NCI-H1930 (cell line): ENCODE measurements at places on chromosomes 16 and 17.

- no peak for DNase-seq
Observed at GRCh38 chr16:23148513-23149266, 562 bp downstream of the USP31 start.

DNA sequence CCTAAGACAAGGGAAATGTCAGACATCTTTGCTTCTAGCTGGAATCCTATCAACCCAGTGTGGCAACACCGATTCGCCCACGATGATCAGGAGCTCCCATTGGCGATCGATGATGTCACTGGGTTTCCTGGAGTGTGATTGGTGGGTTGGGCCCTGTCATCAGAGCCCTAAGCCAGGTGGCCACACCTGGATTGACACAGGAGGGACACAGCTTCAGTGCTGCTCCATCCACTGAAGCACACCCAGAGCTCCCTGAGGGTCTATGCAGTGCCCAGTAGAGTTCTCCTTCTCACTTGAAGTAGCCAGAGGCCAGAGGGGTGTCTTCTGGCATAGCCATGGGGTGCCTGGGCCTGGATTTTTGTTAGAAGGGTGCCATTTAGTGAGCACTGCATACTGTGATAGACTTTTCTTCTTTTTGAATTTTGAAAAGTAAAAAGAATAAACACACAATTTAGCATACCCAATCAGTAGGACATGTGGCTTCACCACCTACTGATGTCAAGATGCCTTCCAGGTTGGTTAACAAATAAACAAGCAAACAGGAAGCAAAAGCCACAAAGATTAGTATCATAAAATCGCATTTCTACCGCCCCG is 77.6 kb downstream of the CMIP start:
- no peak for DNase-seq

GRCh38 chr16:6133009-6133557 is 1035.5 kb upstream of the EEF2KMT start:
- DNase-seq: no peak

- DNase-seq: no peak
Observed at GRCh38 chr17:76542566-76542971, 2.7 kb downstream of the PRCD start.

DNA sequence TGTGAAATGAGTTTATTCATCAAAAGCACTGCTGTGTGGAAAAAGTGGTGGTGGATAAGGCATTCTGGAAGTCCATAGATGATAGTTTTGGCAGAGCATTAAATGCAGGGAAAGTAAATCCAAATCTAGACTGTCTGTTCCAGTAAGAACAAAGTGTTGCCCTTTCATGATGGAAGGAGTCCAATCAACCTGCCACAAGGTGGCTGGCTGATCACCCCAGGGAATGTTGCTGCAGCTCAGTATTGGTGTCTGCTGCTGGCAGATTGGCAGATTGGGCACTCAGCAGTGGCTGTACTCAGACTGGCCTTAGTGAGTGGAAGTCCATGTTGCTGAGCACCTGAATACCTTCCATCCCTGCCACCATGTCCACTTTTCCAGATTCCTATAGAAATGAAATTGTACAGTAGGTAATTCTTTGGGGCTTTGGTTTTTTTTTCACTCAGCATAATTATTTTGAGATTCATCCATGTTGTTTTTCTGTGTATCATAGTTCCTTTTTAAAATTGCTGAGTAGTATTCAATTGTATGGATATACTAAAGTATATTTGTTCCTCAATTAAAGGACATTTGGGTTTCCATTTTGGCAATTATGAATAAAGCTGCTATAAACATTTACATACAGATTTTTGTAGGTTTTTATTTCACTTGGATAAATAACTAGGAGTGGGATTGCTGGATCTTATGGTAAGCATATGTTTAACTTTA is 14.3 kb downstream of the DYNLL2 start:
- DNase-seq: no peak

DNA sequence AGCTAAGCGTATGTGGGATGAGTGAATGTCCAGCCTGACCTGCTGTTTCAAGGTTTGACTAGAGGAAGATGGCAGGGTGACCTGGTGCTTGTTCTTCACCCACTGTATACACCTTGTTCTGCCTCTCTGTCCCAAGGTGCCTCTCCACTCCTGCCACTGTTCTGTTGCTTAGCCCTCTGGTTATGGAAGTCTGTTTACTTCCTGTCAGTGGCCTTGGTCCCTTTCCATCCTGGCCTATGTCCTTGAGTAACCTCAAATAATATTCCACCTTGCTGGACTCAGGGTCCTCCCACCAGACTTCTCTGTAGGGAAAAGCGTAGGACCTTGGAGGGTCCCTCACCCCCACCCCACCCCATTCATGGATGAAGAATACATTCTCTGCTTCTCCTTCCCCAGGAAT is 73.2 kb upstream of the SALL1 start:
- no peak for DNase-seq

DNA sequence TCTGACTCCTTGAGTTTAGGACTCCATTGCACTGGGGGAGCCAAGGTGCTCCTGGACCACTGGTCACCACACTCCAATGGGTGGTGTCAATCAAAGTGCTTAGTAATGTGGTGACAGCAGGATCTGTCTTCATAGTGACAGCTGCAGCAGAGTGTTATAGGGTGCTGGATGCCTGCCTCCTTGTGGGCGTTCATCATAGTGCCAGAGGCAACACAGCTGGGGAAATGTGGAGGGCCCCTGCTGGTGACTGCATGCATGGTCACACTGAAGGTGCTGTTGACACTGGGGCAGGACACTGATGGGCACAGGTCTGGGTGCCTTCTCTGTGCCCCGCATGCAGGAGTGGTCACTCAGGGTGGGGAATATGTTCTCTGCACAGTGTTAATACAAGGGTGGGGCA is 177.5 kb upstream of the CDH8 start:
- no peak for DNase-seq
